Activated CD8-positive, alpha-beta memory T cell treated with anti-CD3 and anti-CD28 coated beads for 1 hour (primary cell): ENCODE measurements at places on chromosomes 2 and 18.

DNA sequence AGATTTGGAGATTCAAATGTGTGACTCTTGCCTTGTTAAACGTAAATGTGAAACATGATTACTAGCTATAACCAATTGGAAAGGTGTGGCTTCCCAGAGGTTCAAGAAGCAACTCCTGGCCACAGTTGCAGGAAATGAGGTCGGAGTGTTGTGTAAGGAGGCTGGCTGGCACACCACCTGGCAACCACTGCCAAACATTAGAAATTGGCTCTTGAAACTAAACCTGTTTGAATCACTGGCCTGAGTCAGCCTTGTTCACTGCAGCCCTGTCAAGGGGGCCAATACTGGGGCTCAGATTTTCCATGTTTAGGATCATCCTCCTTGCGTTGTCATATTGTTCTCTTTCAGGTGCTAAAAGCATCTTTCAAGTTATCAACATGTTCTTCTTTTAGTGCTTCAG lies 206.3 kb downstream of the ARL6IP6 start:
- DNase-seq, result no peak

DNA sequence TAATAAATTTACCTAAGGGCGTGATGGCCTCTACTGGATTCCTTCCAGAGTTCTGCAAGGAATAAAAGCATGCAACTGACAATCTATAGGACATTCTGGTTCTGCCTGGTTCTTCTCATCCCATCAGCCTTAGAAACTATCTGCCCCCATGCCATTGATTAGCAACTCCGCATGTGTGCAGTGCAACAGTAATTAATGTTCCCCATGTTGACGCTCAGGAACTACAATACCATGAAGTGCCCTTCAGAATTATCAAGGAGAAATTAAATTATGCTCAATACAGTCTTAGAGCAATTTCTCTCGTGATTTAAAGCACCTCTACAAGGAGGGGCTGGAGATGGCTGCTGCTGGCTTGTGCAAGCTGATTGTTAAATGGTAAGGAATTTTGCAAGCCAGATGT lies 61.7 kb upstream of the MAP4K3 start:
- no peak for DNase-seq

DNA sequence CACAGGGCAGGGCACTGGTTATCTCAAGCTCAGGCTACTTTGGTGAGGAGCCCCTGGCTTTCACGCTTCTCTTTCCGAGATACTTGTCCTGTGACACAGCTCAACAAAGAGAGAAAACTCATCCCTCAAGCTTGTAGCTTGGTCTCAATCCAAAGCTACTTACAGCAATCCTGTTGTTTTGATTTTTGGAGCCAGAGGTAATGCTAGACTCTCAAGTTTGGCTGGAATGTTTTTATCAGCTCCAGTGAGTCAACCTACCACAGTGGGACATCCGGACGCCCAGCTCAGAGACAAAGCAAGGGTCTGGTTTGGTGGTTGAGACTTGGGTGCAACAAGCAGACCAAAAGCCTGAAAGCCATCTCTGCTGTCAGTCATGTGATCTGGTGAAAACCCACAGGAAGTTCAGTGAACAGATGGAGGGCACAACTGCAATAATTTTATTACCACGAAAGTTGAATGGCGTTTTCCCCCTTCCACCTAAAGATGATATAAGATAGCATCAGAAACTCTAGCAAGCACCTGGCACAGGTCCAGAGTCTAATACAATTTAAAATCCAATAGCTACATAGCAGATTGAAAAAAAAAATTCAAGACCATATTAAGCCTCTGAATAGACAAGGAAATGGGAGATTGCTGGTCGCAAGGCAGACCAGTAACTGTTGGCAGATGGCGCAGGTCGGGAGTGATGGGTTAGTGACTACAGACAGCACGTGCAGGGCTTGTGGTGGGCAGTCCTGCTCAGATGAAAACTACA lies 102.3 kb upstream of the SMAD7 start:
- DNase-seq, result no peak

DNA sequence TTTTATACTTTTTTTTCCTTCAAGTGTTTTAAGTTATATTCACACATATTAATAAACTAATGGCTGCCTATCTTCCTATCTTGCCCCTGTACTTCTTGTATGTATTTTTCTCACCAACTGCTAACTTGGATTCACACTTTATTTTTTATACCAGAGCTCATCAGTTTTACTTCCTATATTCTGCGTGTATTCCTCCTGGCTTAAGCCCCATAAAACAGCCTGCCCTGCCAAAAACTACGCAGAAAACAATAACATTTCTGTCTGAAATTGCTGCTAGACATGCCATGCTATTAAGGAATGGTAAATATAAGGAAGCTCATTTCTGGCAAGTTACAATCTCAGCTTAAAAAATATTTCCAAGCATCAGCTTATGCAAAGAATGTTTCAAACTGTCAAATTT lies 172.3 kb downstream of the UBE2E3 start:
- no peak for DNase-seq

GRCh38 chr2:159793326-159793725 lies 4.7 kb downstream of the CD302 start:
- DNase-seq, result no peak

- DNase-seq, result peak; percentile 18
Observed at GRCh38 chr2:46943881-46944798, 28.5 kb upstream of the MCFD2 start.

DNA sequence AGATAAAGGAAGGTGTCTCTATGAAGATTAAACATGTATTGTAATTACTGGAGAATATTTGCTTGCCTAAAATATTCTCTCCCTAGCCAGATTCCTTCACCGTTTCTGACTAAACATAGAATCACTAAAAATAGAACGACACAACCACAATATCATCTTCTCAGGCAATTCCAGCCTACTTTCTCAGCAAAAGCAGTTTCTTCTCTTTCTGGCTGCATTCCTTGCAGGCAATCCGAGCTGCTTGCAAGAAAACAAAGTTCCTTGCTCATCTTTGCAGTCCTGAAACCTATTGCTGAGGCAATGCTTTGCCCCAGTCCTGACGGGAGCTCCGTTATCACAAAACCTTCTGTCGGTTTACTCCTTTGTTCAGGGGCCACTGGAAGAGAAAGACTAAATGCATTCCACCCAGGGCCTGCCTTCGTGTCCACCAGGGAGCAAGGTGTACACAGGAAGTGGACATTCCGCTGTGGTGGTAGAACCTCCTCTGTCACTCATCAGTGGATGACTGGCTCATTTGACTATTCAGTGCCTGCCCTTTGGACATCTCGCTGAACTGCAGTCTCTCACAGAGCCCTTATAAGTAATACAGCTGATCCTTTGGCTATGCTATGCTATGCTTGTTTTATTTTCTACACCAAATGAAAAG lies 239.2 kb upstream of the DOK6 start:
- DNase-seq, result no peak

DNA sequence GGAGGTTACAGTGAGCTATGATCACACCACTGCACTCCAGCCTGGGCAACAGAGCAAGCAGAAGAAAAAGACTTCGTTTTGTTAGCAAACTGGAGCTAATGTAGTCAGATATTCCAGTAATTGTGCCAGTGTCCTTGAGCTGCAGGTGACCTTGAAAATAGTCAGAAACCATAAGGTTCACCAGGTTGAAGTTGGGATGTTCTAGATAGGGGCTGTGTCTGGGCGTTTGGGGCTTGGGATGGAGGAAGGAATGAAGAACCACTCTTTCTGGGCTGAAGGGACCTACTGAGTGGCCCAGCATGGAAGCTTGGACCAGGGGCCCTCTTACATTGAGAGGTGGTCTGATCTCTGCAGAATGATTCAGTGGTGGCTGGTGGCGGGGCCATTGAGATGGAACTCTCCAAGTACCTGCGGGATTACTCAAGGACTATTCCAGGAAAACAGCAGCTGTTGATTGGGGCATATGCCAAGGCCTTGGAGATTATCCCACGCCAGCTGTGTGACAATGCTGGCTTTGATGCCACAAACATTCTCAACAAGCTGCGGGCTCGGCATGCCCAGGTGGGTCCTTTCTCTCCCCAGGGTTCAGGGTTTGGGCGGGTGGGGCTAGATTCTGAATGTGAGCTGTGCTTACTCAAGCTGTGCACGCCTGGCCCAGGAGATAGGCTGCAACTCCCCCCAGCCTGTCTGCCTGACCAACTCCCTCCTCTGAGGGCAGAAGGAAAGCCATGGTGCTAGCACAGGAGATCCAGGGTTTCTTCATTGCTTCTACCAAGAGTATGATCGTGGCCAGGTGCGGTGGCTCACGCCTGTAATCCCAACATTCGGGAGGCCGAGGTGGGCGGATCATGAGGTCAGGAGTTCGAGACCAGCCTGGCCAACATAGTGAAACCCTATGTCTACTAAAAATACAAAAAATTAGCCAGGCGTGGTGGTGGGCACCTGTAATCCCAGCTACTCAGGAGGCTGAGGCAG lies 17.1 kb downstream of the CCT7 start:
- no peak for DNase-seq

GRCh38 chr2:190467575-190468083 lies 59.5 kb downstream of the MFSD6 start:
- no peak for DNase-seq

GRCh38 chr2:219451661-219452360 lies 17.2 kb downstream of the SPEG start:
- DNase-seq, result no peak

GRCh38 chr2:55926246-55926645 lies 2.7 kb upstream of the EFEMP1 start:
- DNase-seq, result no peak

- no peak for DNase-seq
Observed at GRCh38 chr2:28085201-28085600, 194.7 kb downstream of the BABAM2 start.

DNA sequence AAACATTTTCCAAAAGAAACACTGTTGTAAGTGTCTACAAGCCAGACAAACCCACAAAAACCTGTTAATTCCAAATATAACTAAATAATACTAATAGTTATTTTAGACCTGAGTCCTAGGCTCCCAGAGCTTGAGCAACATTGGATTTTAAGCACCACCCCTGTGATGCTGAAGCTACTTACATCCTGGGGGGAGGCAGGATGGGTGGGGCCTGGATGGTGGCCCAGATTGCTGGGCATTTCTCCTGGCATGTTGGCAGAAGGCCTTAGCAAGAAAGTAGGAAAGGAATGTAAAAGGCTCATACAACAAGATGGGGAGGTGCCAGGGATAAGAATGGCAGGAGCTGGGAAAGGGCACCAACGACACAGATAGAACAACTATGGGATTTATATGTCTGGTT lies 50.7 kb upstream of the OTX1 start:
- no peak for DNase-seq

DNA sequence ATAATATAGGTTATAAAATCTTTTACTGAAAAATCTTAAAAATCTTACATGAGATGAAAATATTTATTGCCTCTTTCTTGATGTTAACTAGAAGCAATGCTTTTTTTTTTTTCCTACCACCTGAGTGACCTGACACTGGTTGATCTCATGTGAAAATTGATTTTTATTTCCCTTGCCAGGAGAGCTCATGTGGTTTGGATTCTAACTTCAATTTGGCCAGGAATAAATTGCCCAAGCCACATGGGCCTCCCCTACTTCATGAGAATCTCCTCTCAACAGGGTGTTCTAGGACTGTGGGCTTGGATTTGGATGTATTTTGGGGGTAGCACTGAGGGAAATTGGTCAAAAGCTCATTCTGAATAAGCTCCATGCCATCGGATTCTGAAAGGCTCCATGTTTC lies 20.1 kb downstream of the IDH1 start:
- DNase-seq, result no peak

GRCh38 chr2:8319219-8319618 lies 362.6 kb upstream of the ID2 start:
- no peak for DNase-seq

- DNase-seq, result no peak
Observed at GRCh38 chr2:183610724-183611123, 486.5 kb downstream of the NUP35 start.

DNA sequence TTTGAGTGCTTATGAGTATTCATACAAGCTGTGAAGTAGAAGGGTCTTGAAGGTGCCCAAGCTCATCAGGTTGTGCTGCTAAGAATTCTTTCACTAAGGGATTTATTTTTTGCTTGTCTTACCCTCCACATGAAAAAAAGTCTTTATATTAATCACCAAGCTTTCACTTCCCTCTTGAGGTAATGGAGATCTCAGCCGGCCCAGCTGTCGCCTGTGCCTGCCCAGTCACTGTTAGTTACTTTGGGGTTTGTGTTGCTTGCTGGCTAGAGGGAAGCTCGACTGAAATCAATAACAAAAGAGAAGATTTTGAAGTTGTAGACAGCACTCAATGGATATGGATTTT lies 21.9 kb downstream of the MC2R start:
- DNase-seq, result no peak

GRCh38 chr18:23380817-23381216 lies 72.3 kb upstream of the RIOK3 start:
- DNase-seq, result no peak

DNA sequence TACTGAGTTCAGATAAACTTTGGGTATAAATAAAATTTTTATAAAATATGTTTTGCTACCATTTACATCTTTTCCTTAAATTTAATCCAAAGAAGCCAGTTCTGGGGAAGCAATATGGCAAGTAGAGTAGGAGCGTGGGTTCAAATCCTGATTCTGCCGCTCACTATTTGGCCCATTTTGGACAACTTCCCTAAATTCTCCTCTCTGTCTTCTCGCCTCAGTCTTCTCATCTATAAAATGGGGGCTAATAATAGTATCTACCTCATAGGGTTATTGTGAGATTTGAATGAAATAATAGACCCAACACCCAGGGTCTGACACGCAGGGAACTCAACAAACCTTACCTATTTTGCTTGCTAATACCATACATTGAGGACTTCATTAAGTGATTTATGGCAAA lies 59.7 kb downstream of the ACTR2 start:
- DNase-seq, result no peak

GRCh38 chr2:63738019-63738418 lies 103.7 kb upstream of the UGP2 start:
- no peak for DNase-seq

DNA sequence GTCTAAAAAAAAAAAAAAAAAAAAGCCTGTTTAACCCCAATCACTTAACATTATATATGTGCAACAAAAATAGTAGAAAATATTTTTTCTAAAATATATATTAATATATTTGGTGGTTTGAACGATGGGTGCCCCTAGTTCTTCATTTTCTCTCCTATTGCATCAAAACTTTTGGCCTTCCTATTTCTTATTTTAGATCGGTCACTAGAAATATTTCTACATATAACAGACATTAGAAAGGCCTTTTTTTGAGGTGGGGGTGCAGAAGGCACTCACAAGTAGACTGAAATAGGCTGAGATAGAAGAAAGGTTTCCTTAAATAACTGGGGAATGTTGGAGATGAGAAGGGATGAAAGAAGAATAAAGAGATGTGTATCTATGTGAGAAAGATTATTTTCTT lies 49.3 kb upstream of the AP1S3 start:
- no peak for DNase-seq

- DNase-seq, result no peak
Observed at GRCh38 chr2:182868054-182868796, 1.8 kb upstream of the FRZB start.

DNA sequence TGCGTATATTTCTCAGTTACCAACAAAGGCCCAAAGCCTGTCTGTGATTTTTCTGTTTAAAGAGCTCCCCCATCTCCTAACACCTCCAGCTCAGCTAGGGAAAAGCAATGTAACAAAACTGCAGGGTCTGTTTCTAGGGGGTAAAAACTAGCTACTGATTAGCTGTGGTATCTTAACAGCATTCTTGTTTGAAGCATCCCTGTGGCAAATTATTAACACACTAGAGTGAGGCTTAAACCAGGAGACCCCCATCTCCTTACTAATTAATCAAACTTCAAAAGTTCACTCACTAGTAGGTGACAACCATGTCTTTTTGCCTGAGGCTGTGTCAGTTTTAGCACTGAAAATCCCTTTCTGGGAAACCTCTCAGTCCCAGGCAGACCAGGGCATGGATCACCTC lies 186.2 kb upstream of the PARD3B start:
- DNase-seq, result no peak

GRCh38 chr18:61893309-61893970 lies 633 bp upstream of the RNF152 start:
- no peak for DNase-seq
